Testis (tissue), 5 donors: ENCODE measurements at places on chromosomes 16 and 17. TPM values are rescaled to one million over a fixed set of nuclear protein-coding genes. Genes with fewer than 3 reads are reported as not detected.

- no peak for DNase-seq
Observed at GRCh38 chr17:37517881-37518280, 28.2 kb downstream of the DUSP14 start.

GRCh38 chr17:59840329-59841090, 52.2 kb downstream of the TUBD1 start:
- no peak for DNase-seq

Gene CPHXL2
- total RNA-seq = not detected

DNA sequence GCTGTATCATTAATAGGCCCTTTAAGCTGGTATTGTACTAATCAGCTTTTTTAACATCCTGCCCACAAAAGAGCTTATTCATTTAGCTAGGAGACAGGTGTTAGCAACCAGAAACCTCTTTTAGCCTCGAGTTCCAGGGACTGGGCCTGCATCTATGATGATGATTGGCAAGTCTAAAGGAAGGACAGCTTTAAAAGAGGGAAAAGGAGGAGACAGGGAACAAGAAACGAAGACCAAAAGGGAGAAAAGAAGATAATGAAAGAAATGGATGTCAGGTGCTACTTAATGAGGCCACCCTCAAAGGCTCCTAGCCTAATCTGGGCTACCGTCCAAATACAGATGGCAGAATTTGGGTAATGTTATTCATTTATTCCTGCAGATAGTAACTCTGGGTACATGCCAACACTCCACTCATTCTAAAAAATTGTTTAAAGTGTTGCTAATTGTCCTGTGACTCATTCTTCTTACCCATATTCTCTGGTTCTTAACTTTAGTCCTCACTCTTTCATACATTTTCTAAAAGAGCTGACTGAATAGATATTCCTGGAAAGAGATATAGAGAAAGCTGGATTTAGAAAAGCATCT, 18.7 kb upstream of the RFFL start:
- DNase-seq = peak; percentile 36

Gene HOXB13
- not detected for total RNA-seq

Gene TEKT5
- total RNA-seq = 35.6 TPM

DNA sequence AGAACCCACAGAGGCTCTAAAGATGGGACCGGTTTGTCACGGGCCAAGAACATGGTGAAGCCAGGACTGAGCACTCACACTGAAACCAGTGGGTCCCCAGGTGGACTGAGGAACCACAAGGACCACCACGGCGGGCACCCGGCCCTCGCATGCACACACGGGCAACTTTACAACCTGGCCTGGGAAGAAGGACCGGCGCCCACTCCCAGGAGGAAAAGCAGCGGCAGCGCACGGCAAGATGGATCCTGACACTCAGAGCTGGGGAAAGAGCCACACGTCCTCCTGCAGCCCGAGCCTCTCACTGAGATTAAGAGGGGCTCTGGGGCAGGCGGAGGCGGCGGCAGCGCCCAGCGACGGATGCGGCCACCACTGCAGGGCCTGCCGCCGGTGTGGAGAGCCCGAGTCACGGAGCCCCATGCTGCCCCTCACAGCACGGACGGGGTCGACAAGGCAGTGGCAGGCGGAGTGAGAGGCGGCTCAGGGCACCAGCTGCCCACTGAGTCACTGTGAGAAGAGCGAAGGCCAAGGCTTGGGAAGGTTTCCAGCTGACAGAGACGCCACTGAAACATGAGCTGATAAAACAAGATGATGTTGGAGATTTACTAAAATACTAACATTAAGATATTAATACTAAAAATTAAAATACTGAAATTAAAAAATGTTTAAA, 118.3 kb downstream of the ANKRD11 start:
- no peak for DNase-seq

GRCh38 chr16:30026449-30026848, 3.5 kb downstream of the C16orf92 start:
- no peak for DNase-seq

GRCh38 chr17:77323413-77324171, 182.8 kb downstream of the SEC14L1 start:
- DNase-seq = no peak

Gene TP53TG3D
- 23.1 TPM for total RNA-seq

DNA sequence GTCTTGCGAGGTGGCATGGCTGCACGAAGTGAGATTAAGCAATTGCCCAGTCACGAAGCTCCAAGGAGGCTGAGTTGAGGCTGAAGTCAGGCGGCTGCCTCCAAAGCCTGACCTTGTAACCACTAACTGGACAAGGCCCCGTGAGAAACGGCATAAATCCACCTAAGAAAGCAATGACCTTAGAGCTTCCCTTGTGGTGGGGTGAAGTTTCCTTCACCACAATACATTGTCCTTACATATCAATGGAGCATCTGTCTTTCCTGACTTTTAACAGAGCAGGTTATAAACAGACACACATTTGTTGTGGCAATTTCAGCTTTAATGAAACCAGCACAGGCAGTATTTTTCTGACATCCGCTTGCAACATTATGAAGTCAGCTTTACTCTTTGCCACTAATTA, 2.5 kb upstream of the MED9 start:
- no peak for DNase-seq

- DNase-seq = no peak
Observed at GRCh38 chr17:59067756-59068155, 38.9 kb downstream of the TRIM37 start.

DNA sequence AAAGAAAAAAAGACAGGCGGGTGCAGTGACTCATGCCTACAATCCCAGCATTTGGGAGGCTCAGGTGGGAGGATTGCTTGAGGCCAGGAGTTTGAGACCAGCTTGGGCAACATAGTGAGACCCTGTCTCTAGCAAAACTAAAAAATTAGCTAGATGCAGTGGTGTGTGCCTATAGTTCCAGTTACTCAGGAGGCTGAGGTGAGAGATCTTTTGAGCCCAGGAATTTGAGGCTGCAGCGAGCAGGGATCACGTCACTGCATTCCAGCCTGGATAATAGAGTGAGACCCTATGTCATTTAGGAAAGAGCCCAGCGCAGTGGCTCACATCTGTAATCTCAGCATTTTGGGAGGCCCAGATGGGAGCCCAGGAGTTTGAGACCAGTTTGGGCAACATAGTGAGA, 126.6 kb downstream of the CMIP start:
- no peak for DNase-seq

DNA sequence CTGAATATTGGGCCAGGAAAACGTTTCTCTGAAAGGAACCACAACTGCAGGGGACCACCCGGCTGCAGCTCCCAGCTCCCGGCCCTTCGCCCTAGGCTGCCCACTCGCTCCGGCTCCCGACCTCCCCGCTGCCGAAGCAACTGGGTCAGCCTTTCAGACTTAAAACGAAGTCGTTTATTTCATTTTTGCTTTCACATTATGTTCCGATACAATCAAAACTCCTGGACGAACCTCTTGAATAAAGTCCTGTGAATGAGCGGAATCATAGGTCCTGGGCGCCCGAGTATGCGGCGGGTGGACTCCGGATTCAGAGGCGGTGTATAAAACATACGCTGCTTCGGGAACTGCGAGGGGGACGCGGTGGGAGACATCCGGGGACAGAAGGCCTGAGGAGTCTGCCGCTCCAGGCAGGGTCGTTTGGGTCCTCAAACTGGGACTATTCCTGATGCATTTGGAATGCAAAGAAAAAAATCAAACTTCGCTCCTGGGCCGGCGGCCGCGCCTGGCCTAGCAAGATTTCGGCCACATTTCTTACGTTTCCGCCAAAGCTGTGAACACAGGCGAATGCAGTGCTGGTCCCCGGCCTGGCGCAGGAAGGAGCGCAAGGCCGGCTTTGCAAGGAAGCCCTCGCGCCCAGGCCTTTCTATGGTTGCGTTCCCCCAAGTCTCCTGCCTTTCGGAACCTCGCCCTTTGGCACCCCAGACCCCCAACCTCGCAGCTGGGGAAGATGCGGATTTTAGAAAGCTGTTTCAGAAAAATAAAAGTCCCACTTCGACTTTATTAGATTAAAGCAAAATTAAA, 3.7 kb downstream of the CBLN1 start:
- no peak for DNase-seq

- no peak for DNase-seq
Observed at GRCh38 chr16:78100112-78100467, 636 bp downstream of the WWOX start.

Gene HOXB5
- 0.50 TPM for total RNA-seq

- DNase-seq = no peak
Observed at GRCh38 chr16:23807028-23807427, 28.8 kb upstream of the PRKCB start.

DNA sequence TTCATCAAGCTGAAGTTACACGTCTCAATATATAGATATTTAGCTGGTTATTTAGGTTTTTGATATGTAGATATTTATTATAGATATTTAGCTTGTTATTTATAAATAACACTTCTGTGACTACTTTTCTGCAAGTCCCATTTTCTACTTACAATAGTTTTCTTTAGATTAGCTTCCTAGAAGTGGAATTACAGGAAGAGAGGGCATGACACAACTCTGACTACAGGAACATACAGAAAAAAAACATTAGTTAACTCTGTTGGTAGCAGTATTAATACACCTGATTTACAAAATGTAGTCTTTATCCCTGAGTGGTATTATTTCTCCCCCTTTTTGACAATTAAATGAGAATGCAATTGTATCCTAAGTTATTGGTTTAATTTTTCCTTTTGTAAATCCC, 21.2 kb upstream of the CCL1 start:
- no peak for DNase-seq

DNA sequence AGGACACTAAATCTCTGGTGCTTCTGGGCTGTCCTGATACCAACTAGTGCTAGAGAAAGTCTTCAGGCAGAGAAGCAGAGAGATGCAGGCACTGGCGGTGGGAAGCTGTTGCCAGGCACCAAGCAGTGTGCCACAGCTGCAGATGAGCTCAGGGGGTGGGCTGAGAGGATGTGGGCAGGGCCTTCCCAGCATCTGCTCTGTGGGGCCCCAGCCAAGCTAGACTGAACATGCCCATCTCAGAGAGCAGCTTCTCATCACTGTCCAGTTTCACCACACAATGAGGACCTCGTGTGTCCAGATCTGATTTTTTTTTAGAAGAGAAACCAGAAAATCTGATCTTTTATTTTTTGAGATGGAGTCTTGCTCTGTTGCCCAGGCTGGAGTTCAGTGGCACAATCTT, 17.1 kb downstream of the PSKH1 start:
- DNase-seq = no peak

DNA sequence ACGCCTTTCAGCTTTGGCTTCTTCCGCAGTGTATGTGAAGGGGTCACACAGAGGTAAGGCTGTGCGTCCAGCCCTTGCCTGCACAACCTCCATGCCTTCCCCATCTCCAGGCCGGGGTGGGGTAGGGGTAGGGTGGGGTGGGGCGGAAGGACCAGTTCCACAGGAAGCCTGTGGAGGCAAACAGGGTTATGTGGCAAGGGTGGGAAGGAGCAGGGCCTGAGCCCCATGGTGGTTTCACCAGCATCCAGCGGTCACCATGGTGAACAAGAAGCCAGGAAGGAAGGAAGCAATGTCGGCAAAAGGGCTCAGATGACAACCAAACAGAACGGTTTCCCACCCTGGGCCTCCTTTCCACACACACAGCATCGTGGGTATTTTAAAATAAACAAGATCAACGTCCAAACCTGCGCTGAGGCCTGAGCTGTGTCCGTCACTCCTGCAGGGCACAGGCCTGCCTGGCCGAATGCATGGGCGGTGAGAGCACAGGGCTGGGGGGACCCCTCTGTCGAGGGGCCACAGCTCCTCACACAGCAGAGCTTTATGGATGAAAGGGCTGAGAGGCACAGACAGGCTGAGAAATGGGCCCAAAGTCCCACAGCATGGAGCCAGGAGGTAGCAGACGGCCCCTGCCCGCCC, 80.5 kb downstream of the ZNF778 start:
- DNase-seq = no peak

DNA sequence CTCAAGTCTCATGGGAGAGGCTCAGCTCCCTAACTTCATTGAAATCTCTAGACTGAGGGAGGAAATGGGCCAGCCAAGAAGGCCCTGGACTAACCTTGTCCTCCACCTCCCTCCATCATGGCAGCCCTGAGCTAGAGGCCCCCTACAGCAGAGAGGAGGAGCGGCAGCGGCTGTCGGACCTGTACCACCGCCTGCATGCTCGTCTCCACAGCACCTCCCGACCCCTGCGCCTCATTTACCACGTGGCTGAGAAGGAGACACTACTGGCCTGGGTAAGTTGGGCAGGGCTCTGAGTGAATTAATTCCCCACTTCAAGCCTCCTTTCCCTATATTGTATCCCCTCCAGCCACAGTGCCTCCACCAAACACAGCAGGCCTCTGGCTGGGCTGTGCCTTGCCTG, 3.8 kb upstream of the SYCE1L start:
- no peak for DNase-seq

Gene TBC1D3E
- total RNA-seq = 2.4 TPM

DNA sequence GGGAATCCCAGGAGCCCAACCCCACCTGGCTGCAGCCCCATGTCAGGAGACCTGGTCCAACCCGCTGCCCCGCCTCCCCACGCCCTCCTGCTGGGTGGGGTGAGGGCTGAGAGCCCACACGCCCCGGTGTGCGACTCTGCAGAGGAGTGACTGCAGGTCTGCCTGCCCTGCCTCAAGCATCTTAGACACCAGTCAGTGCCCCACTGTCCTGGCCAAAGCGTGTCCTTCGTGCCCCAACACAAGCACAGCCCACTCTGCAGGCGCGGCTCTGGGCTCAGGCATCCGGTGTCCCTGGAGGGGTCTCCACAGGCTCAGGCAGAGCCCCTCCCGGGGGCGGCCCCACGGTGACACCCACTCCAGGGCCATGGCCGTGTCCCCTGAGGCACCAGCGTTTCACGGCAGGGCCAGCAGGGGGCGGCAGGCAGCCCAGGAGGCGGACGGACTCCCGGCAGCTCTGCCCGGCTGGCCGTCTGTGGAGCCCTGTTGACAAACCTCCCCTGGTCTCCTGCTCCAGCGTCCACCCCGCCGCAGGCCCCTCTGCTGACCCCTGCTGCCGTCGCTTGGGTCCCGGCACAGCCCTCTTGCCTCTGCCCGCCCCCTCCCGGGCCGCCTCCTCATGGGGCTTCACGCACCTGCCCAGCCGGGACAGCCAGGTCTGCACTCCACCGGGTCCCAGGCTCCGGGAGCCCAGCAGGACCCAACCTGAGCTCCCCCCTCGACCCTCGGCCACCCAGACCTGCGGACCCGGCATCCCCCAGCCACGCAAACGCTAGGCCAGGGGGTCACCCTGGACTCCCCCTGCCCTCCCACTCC, 8.6 kb upstream of the UBE2I start:
- peak; percentile 69 for DNase-seq

DNA sequence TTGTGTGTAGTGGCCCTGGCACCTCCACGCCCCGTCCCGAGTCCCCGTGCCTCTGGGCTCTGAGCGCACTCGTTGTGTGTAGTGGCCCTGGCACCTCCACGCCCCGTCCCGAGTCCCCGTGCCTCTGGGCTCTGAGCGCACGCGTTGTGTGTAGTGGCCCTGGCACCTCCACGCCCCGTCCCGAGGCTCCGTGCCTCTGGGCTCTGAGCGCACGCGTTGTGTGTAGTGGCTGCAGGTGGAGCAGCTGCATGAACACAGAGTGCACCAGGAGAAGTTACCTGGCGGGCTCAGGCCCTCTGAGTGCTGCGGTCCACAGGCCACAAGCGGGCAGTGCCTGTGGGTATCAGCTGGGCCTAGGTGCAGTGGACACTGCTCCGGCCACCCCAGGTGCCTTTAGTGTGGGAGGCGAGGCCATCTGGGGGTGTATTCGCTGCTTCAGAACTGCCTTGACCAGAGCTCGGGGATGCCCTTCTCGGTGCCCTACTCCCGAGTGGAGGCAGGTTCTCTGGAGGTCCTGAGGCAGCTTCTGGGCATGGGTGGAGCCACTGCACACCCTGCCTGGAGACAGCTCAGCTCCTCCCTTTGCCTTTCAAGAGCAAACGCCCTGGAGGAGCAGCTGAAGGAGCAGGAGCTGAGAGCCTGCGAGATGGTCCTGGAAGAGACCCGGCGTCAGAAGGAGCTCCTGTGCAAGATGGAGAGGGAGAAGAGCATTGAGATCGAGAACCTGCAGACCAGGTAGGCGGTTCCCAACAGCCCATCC, 17.3 kb upstream of the CAPN15 start:
- no peak for DNase-seq

GRCh38 chr17:27415120-27415795, 41.0 kb upstream of the KSR1 start:
- DNase-seq = no peak
